ENCODE measurements at places on chromosomes 7 and 10. TPM values are rescaled to one million over a fixed set of nuclear protein-coding genes. Genes with fewer than 3 reads are reported as not detected.

DNA sequence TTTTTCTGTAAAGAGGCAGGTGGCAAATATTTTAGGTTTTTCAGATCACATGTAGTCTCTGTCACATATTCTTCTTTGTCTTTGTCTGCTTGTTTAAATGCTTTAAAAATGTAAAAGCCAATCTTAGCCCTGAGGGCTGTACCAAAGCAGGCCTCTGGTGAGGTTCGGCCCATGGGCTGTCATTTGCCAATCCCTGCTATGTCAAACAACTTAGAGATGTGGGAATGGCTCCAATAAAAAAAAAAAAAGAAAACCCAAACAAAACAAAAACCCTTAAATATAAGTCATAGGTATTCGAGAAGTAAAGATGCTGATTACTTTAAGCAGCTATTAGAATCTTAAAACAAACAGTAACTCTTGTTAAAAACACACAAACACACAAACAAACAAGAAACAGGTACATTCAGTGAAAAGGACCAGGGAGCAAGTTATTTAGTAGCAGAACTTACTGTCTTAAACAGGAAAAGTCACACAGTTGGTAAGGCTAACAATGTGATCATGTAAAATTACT lies 61.4 kb upstream of the NAMPT start:
- no peak for DNase-seq

DNA sequence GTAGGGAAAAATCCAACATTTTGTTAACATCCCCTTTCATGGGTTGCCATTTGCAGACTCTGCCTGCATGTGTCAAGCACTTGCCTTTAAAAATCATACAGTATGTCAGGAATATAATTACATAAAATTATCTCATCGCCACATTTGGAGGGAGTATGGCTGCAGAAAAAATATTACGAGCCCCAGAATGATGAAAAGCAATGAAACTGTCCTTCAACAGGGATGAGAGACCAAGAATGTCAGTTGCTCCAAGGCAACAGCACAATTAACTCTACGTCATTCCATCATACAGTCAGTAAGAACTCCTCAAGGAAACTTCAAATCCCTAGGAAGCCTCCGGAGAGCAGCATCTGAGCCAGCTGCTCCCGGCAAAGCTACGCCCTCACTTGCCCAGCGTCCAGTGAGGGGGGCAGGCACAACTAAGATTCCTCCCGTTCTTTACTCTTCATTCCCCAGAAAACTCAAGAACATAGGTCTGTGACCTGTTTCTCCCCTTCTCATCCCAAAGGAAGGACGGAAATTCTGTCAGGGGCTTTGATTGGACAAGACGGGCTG lies 132.9 kb downstream of the ANLN start:
- DNase-seq = no peak

- DNase-seq = no peak
These were observed 104.6 kb downstream of the SORCS1 start for GRCh38 chr10:107059872-107060271.

DNA sequence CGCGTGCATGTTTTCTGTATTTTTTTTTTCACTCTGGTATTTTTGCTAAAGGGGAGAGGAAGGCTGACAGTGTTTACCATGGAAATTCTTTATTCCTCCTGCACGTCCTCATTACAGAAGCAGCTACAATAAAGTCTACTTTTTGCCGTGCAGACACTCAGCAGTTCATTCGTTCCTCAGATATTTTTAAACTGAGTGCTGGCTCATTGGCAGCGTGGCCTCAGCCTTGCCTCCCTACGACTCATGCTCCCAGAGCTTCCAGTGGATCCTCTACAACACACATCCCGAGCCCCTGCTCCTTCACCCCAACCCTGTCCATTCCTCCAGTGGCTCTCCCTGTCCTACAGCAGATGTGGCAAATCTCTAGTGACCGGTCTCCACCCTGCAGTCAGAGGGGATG lies 239.2 kb upstream of the ZMIZ1 start:
- DNase-seq = no peak

DNA sequence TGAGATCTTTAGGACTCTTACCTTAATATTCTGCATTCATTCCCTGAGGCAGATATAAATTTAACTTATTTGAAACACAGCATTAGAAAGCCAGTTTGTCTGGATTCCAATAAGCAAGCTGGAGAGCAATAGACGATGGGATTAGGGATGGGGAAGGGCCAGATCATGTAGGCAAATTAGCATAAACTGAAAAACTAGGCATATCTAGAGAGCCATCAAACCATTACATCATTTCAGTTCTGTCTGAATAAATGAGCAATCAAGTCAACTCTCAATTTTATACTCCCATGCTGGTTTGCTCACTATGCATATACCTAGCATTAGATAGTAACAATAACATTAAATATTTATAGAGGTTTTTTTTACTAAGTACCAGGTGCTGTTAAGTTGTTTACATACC lies 583.6 kb upstream of the LRRN3 start:
- DNase-seq = no peak

DNA sequence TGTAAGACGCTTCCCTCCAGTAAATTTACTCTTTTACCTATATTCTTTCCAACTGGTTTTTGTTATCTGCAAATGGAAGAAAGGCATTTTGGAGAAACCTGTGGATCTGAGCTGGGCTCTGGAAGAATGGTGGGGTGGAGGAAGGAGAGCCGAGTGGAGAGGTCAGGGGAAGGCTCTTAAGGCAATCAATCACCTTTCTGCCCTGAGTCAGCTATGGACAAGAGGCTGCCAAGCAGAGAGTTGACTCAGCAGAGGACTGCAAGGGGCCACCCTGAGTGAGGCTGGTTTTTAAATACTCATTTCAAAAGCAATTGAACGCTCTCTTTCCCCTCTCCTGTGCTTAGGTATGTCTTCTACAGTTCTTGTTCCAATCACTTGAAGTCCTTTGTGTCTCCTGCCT lies 81.8 kb downstream of the SPAG6 start:
- no peak for DNase-seq

The ATG9B gene
- total RNA-seq = 4.6 TPM

The FFAR4 gene
- not detected for total RNA-seq

The GIMAP7 gene
- total RNA-seq = 100 TPM

The OPN1SW gene
- not detected for total RNA-seq

The GCC1 gene
- 26.1 TPM for total RNA-seq

The CYP2C19 gene
- not detected for total RNA-seq
